Activated B cell treated with CpG ODN at 0.5 μM for 24 hours (primary cell): ENCODE measurements at places on chromosomes 16 and 17. TPM values are rescaled to one million over a fixed set of nuclear protein-coding genes. Genes with fewer than 3 reads are reported as not detected.
A peak's percentile ranks its signal among the peaks of the same experiment; 100 is the strongest.

The SULT1A4 gene
- 2.1 and 4.3 TPM in 2 replicates for total RNA-seq

DNA sequence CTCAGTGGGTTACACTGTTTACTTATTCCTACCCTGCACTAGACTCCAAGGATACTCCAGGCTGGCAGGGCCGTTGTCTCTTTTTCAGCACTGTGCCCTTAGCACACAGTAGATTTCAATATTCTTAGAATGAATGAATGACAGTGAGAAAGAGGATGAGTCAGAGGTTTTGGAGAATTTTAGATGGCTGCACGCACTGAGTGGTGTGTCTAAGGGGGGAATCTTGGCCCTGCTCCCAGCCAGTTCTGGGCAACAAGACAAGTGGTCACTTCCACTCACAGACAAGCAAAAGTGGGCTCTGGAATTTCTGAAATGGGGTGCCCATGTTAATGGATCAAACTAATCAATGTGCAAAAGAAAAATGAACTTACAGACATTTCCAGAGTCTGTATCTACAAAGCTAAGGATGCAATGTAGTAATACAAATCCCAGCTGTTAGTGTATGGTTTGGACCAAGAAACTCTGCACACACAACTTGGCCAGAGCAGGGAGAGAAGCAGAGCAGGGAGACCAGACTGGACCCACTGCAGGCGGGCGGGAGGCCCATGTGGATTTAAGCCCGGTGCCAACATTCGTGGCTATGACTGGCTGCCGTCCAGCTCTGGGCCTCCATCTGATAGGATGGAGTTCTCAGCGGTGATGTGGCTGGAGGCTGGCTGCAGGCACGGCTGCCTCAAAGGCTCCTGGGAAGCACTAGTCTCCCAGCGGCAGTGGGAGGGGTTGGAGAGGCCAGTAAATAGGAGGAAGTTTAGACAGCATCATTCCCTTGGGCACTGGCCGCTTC, 95.6 kb upstream of the CDYL2 start:
- no peak for DNase-seq

DNA sequence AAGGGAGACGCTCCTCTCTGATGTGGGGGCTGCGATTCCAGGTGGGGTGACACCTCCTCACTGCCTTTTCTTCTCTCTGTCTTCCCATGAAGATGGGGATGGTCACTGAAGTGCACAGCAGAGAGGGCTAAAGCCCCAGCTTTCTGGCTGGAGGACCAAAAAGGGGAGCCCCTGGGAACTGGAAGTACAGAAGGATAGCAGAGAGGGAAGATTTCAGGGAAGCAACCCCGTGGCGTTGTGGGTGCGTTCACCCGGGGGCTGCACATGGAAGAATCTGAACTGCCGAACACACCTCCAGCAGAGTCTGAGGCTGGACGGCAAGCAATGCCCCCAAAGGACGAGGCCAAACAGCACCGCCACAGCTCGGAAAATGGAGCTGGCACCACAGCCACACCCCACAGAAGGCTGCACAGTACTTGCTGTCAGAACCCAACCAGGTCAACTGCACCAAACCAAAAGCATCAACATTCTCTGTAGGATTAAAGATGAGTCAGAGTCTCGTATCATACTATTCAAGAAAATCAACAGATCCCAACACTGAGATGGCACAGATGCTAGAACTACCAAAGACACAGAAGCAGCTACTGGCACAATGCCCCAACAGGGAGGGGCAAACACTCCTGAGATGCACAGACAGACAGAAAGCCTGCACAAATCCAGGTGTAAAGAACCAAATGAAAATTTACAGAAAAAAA, 49.9 kb downstream of the MAP1LC3B start:
- DNase-seq, result no peak

DNA sequence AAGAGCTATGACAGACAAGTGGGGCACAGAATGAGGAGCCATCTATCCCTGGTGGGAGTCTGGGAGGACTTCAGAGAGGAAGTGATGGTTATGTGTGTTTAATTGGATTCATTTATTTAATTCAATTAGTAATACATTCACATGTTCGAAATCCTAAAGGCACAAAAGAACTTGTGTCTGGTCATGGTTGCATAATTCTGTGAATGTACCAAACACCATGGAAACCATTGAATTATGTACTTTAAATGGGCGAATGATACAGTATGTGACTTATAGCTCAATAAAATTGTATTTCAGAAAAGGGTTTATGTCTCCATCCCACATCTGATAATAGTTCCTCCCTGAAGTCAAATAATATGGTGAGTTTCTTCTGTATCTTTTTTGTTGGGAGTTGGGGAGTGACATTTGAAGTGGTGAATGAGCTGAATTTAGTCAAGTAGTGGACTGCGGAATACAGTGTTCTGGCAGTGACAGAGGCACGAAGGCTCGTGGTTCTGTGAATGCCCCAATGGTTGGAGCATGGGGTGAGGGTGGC, 19.8 kb upstream of the G6PC1 start:
- DNase-seq, result no peak

DNA sequence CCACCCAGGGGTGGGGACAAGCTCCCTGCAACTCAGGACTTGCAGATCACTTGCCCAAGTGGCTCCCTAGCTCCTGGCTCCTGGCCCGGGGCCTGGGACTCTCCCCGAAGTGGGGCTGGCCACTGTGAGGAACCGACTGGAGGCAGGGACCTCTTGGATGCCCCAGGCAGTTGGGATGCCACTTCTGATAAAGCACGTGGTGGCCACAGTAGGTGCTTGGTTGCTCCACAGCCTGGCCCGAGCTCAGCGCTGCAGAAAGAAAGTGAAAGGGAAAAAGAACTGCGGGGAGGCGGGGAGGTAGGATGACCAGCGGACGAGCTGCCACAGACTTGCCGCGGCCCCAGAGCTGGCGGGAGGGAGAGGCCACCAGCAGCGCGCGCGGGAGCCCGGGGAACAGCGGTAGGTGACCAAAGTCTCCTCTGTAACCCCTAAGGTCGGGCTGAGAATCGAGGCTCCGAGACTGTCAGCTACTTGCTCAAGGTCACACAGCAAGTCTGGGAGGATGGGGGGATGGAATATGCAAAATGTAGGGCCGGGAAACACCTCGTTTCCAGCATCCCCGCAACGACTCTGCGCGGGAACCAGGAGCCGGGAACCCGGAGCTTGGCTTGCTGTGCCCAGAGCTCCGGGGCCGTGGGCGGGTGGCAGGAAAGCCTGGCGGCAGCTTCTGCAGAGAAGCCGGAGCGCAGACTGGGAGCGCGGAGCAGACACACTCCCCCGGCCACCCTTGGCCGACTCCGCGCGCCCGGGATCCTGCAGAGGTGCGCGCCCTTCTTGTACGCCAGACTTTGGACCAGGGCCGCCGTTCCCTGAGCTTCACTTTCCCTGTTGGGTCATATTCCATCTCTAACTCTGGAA, 1.9 kb downstream of the CIITA start:
- peak; percentile 57 for DNase-seq

The ADGRG3 gene
- total RNA-seq, result not detected in 2 replicates
